Stimulated activated CD4-positive, alpha-beta T cell treated with anti-CD3 and anti-CD28 coated beads, Interleukin-2, amount 100 ng/mL, for 24 hours (primary cell): ENCODE measurements at places on chromosomes 16 and 17.

GRCh38 chr16:774086-775001 is 13.8 kb downstream of the MSLN start:
- no peak for DNase-seq

GRCh38 chr17:82980632-82981031 is 98.8 kb upstream of the METRNL start:
- DNase-seq = no peak

- no peak for DNase-seq
These were observed 808.8 kb upstream of the EEF2KMT start for GRCh38 chr16:5906351-5906750.

- no peak for DNase-seq
These were observed 60.3 kb downstream of the GRIN2A start for GRCh38 chr16:10121897-10122425.

DNA sequence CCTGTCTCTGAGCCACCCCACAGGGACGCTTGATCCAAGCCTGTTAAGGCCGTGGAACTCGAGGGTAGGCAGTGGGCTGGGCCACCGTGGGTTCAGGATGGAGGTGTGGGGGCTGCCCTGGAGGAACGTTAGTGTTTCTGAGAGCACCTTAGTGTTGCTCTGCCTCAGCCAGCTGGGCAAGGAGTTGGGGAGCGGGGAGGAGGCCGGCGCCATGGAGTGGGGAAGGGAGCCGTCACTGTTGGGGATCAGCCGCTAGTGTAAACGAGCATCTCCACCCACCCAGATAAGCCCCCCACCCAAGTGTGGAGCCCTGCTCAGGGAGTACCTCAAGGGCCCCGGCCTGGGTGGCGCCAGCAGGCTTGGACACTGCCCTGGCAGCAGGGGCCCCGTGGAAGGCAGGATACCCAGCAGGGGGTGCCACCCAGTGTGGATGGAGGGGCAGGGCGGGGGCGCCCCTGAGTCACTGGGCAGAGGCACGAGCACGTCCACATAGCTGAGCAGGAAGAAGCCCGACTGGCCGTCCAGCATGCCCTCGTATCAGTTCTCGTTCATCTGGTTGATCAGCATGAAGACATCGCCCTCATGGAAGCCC is 98.6 kb downstream of the KPNA2 start:
- no peak for DNase-seq

GRCh38 chr17:35129973-35130351 is 8.5 kb downstream of the FNDC8 start:
- no peak for DNase-seq

DNA sequence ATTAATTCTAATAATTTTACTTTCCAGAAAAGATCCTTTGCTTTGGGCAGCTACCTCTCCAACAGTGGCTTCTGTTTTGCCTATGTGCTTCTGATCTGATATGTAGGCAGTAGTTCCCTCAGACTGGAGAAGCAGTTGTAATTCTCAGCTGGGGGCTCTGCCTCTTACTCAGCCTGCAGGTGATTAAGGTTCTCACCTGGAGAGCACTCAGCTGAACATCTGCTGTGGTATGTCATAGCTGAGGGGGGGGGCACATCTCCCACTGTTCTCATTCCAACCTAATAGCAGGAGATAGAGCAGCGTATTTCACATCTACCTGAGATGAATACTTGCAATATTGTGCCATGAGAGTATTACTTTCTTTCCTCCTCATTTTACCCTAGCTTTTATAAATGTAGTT is 511.9 kb upstream of the CDH8 start:
- no peak for DNase-seq

DNA sequence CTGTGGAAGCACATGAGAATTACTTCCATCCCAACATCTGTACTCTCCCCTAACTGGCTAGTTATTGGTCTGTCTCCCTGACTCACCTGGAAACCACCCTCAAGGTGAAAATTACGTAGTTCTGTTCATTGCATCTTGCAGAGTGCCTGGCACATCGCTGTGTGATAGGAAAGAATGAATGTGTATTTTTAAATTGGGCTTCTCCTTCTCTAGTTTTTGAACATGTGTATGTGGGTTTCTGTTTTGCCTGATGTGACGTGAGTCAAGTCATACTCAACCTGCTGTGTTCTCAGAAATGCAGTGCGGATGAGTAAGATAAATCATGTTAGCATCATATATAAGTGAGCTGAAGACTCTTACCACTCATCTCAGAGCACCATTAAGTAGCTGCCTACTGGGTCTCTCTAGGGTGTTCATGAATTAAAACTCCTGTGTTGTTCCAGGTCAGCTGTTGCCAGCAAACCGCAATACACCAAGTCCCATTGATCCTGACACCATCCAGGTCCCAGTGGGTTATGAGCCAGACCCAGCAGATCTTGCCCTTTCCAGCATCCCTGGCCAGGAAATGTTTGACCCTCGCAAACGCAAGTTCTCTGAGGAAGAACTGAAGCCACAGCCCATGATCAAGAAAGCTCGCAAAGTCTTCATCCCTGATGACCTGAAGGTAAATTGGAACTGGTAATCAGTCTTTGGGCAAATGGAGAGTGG is 50.2 kb downstream of the HLF start:
- DNase-seq = no peak

GRCh38 chr17:66947311-66947710 is 17.2 kb upstream of the CACNG4 start:
- DNase-seq = no peak

DNA sequence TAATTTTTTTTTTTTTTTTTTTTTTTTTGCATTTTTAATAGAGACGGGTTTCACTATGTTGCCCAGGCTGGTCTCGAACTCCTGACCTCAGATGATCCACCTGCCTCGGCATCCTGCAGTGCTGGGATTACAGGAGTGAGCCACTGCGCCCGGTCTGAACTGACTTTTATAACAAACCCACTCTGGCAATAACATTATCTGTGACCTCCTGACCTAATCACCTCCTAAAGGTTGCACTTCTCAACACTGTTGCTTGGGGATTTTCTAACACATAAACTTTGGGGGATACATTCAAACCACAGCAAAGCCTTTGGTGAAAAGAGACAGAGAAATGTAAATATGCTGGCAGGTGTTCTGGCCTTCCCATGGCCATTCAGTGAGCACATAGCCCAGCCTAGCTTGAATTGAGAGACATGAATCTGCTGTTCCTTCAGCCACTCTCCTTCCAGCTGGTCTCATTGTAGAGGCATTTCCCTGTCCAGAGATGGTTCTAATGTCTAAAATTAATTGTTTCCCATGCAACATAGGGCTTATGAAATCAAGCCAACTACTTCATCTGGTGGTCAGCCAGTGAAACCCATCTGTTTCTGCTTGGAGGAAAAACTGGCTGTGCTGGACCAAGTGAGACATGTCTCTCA is 28.3 kb downstream of the LYRM1 start:
- DNase-seq = no peak

DNA sequence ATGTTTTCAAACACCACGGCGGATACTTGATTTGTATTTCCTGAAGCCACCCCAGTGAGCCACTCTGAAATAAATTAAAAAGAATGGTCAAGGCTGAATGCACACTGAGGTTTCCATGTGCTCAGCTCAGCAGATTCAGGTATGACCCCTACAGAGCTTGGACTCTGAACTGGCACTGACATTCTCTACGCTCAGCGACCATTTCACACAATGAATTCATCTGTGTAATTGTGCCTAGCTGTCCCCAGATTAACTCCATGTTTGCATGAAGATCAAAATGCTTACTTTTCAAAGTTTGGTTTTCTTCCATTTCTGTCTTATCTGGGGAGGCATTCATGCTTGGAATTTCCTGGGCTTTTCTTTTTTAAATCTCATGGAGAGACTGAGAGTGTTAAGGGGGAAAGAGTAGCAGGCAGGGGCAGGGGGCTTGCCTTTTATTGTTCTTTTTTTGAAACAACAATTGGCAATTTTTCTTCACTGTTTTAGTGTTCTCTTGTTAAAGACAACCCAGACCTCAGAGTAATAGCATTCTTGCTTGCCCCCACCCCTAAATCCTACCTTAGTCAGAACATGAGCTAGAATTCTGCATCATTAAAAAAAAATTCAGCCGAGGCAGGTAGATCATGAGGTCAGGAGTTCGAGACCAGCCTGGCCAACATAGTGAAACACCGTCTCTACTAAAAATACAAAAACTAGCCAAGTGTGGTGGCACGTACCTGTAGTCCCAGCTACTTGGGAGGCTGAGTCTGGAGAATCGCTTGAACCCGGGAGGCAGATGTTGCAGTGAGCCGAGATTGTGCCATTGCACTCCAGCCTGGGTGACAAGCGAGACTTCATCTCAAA is 85.5 kb upstream of the HNF1B start:
- DNase-seq = no peak

DNA sequence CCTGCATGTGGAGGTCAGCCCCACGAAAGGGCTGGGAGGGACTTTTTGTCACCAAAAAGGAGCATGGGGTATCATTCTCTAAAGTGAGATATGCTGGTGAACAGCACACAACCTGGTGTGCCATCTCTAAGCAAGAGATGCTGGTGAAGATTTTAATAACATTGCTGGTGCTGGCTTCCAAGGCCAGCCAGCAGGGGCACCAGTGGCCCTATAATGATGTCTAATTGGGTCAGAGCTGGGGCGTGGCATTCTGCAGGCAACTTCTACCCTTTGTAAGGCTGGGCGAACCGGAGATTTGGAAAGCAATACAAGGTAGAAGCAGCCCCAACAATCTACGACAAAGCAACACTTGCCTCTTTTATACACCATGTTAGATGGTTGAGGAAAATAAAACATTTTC is 16.8 kb downstream of the SDR42E1 start:
- DNase-seq = peak; percentile 15

- peak; percentile 33 for DNase-seq
These were observed 932 bp downstream of the ZNF267 start for GRCh38 chr16:31874366-31875111.

DNA sequence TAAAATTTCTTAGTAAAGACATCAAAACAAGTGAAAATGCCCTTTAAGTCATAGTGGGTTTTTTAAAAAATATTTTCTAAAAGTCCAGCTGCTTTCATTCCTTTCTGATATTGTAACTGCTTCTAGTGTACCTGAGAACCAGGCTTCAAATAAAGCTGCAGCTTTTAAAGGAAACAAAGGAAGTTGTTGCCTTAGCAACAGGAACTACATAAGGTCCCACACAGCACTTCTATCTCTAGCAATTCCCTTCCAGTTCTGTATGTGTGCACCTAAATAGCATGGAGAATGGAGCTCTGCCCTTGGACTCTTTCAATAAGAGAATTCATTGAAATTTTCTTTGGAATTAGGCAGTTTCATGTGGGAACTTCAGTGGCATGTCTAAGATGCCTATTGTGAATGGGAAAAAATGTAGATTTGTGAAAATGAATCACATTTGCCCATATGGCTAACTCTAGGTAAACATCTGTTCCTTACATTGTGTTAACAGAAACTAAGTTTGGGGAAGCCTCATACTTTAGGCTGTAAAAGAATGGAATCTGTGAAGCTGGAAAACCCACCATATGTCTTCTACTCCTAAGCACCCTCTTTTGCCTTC is 206.4 kb downstream of the KIF2B start:
- no peak for DNase-seq

DNA sequence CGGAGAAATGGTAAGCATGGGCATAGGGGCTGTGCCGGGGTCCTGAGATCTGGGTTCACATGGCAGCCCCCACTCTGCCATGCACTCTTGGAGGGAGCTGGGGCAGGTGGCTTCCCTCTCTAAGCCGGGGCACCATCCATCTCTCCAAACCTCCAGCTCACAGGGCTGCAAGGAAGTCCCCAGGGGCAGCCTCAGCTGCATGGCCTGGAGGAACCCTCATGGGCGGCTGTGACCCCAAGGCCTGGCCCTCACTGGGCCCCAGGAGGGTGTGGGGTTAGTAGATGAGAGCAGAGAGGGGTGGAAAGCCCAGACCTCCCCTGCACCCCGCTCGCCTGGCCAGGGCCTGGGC is 2.6 kb downstream of the CTRB2 start:
- no peak for DNase-seq
